ENCODE measurements at places on chromosomes 2 and 18.

DNA sequence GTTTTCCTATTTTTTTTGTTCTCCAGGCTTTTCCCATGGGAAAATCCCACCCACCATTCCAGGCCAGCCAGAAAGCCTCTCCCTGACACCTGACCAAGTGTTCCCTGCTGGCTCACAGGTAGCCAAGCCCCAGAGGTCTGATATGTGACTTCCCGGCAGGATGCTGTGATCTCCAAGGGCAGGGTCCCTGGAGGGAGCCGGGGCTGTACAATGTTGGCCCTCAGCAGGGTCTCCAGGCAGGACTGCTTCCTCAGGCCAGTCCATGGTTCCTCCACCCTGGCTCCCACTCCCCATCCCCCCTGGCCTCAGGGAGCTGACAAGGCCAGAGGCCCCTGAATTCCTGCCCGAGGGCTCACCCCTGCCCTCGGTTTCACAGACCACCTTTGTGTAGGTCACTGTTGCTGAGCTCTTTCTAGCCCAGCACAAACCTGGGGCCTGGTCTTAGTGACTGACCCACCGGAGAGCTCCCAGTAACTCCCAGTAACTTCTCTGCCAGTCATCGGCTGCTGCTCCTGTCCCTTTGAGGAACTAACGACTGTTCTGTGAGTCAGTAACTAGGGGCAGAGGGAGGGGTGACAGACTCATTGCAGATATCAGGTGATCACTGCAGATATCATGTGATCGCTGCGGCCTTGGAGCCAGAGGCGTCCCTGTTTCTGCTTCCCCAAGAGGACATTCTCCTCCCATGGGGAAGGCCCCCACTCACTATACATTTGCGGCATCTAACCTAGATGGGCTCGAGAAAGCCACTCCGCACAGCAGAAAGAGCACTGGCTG, 38.7 kb downstream of the SDC1 start:
- no peak for DNase-seq

DNA sequence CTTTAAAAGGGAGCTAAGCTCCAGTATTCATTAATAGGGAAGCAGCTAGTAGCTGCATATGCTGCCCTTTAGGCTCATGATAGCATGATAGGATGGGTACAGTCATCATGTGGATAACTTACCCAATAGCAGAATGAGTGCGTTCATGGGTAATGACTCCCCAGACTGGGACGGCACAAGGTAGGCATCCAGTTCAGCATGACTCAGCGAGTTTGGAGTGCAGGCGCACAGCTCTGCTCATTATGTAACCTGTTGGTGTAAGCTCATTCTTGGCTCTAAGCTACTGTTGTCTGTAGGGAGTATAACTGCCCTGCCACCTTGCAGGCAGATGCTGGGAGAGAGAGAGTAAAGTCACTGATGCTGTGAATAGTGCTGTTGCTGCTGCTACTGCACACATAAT, 209.2 kb upstream of the SYT4 start:
- DNase-seq = no peak

- no peak for DNase-seq
Measured at GRCh38 chr2:224970311-224970710, 72.0 kb downstream of the DOCK10 start.

GRCh38 chr18:76838182-76838581, 15.8 kb downstream of the ZNF236 start:
- DNase-seq = no peak

- peak; percentile 13 for DNase-seq
Measured at GRCh38 chr2:20617892-20618467, 32.9 kb downstream of the HS1BP3 start.

DNA sequence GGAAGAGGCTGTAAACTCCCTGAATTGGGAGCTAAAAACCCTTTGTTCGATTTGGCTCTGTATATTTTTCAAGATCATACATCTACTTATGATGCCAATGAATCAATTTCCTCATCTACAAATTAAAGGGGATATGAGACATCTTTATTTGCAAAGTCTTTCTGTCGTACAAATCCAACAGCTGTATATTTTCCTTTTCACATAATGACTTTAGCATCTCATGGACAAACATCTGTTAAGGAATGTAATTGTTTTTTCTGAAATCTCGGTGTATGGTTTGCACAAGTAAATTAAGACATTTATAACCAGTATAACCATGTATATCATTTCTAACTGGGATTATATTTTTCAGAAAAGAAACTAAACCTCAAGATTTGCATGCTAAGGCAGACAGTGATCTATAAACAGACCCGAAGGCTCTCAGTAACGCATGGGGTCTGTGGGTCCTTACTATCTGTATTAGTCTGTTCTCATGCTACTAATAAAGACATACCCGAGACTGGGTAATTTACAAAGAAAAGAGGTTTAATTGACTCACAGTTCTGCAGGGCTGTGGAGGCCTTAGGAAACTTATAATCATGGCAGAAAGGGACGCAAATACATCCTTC, 130.8 kb downstream of the SLC8A1 start:
- no peak for DNase-seq

GRCh38 chr2:17644997-17645720, 104.7 kb downstream of the VSNL1 start:
- DNase-seq = no peak
